ENCODE measurements at places on chromosomes 12 and 14. TPM values are rescaled to one million over a fixed set of nuclear protein-coding genes. Genes with fewer than 3 reads are reported as not detected.

DNA sequence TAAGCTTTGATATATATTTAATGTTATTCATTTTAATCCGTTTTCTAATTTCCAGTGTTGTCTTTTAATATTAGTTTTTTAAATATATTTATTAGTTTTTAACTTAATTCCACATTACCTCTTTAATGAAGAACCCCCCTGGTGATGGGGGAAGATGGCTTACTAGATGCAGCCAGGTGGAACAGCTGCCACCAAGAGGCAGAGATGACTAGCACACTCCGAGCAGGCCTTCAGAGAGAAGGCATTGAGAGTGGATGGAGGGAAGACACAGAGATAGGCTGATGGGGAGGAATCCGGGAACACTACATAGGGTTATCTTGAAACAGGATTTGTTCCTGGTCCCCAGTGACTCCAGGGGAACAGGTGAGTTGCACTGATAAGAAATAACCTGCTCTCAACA is 771.6 kb downstream of the LRFN5 start:
- no peak for DNase-seq

DNA sequence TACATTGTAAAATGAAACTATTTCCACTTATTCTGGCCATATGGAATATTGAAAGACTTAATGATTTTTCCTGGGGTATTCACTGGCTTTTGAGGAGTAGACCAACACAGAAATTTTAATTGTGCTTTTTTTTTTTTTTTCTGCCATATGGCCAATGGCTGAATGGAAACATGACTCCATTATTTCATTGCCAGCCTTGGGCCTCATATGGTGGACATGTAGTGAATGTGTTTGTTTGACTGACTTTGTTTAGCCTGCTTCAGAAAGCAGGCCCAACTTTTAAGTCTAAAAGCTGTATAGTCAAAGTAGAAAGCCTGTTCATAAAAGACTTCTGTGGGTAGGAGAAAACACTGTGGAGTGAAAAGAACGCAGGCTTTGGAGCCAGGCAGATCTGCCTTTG is 2.4 kb downstream of the GNG2 start:
- DNase-seq, result no peak

GRCh38 chr12:110071967-110072366 is 23.6 kb upstream of the C12orf76 start:
- no peak for DNase-seq

DNA sequence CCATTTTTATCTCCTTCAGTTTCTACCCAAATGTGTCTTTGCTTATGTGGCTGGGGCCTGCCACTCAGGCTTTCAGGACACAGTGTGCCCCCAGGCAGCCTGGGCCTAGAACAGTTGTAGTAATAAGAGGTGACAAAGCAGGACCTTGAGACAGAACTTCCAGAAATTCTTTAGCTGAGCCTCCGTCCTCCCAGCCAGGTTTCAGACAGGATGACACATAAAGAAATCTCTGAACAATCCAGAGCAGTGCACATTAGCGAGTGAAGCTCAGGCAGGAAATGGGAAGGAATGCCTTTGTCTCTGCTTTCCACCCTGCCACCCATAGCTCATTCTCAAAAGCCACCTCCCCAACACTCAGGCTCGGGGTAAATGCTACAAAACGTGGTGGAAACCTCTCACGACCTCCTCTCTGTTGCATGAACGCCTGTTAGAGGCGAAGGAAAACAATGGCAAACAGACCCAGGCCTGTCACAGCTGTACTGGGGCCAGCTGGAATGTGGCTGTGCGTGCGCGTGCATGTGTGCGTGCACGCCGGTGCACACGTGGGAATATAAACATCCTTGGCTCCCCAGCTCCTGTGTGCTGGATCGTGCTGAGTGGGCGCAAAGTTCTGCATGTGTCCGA is 286.7 kb downstream of the ZFP36L1 start:
- peak; percentile 62 for DNase-seq

DNA sequence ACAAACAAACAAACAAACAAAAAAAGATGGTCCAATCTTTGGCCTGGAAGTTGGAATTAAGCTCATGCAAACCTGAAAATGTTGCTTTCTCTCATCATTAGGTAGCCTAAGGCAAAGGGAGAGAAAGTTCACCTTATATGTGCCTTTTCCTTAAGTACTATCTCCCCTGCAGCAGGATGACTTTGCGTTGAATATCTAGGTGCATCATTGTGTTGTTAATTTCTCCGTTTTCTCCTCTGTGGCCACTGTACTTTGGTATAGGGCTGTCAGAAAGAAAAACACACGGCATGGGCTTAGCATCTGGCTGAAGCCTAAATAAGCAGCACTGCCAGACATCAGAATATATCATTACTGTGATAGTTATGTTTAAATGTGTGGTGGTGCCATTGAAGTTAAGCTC is 345.5 kb downstream of the BCAT1 start:
- no peak for DNase-seq

CCDC177 gene
- total RNA-seq, result not detected

Data from A172 (cell line).